GM13977 (cell line): ENCODE measurements at places on chromosomes 4 and X.

- DNase-seq, result no peak
These were observed 33.2 kb upstream of the OCIAD2 start for GRCh38 chr4:48939785-48940184.

GRCh38 chr4:80196922-80197573 is at the start of gene PRDM8:
PRDM8 (plus strand) TSS chr4:80197503; CDS start chr4:80200081, 2,578 bp downstream.
- DNase-seq, result no peak

GRCh38 chr4:22780317-22780716 is 87.6 kb downstream of the GBA3 start:
- no peak for DNase-seq

GRCh38 chr4:13238936-13239335 is 245.2 kb downstream of the RAB28 start:
- no peak for DNase-seq

- DNase-seq, result no peak
These were observed 229.7 kb upstream of the MBNL3 start for GRCh38 chrX:132718431-132718958.

- DNase-seq, result no peak
These were observed 379.6 kb upstream of the ZFP42 start for GRCh38 chr4:187615972-187616371.

DNA sequence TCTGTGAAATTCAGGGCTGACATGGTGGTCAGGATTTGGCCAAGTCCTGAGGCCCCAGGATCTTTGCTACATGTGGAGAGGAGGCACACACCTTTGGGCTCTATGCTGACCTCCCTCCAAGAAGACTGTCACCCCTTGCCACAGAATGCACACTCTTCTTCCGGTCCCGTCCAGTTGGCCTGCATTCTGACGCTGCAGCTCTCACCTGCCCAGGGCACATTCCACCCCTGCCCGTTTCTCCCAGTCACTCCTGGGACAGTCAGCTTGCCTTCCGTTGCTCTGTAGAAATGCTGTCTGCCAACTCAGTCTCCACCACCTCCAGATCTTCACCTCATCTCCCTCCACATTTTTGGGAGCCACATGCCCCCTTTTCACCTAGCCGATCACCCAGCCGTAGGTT is 76.7 kb downstream of the SHROOM2 start:
- DNase-seq, result no peak

- DNase-seq, result peak; percentile 50
These were observed at the start of gene NUDT11 for GRCh38 chrX:51496501-51497291. NUDT11 (minus strand) TSS chrX:51496592; CDS start chrX:51496444, 148 bp downstream.

GRCh38 chr4:89266128-89266527 is 41.5 kb downstream of the GPRIN3 start:
- DNase-seq, result no peak

GRCh38 chr4:22850630-22851029 is 157.9 kb downstream of the GBA3 start:
- no peak for DNase-seq

GRCh38 chr4:132108784-132109183 is 1040.3 kb upstream of the PCDH10 start:
- DNase-seq, result no peak

DNA sequence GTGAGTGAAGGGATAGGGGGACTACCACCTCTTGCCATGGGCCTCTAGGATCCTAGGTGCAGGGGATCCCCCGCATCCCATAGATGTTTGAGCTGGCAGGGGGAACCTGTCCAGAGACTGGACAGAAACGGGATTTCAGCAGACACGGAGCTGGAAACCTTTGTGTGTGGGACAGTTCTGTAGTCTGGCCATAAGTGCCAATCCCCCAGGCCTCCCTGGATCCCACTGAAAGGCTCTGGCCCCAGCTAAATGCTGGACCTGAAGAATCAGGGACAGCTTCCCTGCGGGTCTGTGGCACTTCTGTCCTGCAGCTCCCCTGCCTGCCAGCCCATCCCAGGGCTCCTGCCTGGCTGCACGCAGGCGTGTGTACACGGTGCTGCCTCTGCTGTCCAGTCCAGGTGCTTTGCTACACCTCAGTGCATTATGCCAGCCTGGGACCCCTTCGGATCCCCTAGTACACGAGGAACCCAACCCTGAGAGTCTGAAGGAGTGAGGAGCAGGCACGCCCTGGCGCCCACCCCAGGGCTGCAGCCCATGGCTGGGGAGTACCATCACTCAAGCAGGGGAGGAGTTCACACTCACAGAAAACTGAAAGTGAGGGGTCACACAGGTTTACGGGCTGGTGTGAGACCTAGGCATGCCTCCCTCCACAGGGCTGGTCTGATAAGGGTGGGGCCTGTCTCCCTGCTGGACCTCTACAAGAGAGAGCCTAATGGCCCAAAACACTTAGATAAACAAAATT is 703.0 kb downstream of the ARAP2 start:
- DNase-seq, result no peak

GRCh38 chr4:118916691-118917289 is 28.1 kb downstream of the SYNPO2 start:
- DNase-seq, result no peak

DNA sequence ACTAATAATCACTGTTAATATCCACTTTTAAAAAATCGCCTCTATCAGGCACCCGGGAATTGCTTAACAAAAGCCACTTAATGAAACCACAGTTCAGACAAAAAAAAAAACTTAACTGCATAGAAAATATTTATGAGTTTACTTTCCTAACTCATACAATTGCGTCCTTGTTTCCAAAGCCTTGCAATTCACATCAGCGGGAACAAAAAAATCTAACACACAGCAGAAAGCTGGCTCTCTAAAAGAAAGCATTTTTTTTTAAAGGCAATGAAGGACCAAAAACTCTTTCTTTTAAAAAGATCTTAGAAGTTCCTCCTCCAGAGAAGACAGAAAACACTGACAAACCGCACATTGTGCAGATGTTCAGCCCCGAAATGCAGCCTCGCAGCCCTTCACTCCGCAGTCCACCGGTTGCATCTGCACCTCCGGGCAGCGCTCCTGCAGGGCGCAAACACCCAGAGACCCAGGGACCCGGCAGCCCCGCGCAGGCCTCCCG is 812 bp downstream of the FAT1 start:
- no peak for DNase-seq

GRCh38 chr4:173246719-173247118 is 78.1 kb downstream of the GALNT7 start:
- no peak for DNase-seq

- no peak for DNase-seq
These were observed 7.5 kb downstream of the MSANTD1 start for GRCh38 chr4:3256230-3257102.

- DNase-seq, result no peak
These were observed 3.3 kb upstream of the LIN54 start for GRCh38 chr4:83013902-83014301.

DNA sequence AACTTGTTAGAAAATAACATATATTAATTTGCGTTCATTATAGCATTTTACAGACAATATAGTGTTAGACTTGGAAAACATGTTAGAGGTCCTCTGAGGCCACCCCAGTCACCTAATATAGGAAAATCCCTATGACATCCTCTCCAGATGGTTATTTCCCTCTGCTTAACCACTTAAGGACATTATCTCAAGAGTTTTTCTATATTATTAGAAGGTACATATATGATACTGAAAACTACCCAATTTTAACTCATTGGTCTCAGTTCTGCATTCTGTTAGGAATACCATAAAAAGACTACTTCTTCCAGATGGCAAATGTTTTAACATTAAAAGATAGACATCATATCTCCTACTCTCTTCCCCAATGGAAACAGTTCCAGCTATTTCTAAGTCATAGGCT is 21.4 kb downstream of the PTPN13 start:
- DNase-seq, result no peak

DNA sequence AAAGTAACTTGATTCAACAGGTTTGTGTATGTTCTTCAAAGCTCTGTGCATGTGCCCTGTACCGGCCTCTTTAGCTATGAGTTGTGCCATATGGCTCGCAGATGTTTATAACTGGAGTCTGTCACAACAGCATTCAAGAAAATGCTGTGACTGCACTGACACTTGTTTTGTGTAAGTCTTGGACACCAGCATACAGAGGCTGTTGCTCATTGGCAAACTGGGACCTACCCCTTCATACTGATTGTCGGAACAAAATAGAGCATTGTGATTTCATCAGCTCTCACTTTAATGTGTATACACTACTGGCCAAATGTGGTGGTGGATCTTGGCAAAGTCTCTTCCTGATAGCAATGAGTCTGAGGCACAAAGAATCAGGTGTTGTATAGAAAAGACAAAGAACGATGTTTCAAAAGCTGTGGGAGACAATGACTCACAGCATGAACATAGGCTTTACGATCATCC is 133.9 kb downstream of the EGF start:
- DNase-seq, result no peak

- DNase-seq, result no peak
These were observed 342.3 kb downstream of the ZNF674 start for GRCh38 chrX:46202733-46203514.

DNA sequence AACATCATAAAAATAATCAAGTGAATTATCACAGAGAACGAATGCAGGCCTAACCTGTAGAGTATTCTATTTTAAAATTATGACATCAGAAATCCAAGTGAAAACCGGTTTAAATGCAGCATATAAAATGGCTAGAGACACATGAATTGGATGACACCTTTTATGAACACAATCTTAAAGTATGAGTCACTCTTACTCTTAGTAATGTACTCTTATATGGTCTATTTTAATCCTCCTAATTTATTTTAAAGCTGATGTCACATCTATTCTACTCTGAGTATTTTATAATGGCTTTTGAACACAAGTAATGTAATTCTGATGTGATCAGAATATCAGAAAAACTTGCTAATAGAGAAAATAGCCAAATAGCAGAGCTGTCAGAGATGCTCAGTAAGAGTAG is 161.4 kb upstream of the RADX start:
- DNase-seq, result no peak

DNA sequence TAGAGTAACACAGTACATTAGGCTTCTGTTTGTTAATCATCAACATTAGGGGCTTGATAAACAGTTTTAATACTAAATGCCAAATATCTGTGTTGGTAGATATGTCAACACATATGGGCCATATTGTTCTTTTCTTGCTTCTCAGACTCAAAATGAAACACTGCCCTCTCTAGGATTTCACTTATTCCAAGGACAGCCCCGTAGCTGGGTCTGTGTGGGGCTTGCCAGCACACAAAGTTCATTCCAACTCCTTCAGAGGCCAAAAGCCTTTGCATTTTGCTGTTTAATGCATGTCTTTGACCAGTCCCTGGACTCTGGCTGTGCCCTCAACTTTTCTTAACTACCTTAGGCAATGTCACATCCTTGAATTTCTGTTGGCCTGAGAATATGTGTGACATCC is 102.0 kb upstream of the ZNF827 start:
- DNase-seq, result no peak

DNA sequence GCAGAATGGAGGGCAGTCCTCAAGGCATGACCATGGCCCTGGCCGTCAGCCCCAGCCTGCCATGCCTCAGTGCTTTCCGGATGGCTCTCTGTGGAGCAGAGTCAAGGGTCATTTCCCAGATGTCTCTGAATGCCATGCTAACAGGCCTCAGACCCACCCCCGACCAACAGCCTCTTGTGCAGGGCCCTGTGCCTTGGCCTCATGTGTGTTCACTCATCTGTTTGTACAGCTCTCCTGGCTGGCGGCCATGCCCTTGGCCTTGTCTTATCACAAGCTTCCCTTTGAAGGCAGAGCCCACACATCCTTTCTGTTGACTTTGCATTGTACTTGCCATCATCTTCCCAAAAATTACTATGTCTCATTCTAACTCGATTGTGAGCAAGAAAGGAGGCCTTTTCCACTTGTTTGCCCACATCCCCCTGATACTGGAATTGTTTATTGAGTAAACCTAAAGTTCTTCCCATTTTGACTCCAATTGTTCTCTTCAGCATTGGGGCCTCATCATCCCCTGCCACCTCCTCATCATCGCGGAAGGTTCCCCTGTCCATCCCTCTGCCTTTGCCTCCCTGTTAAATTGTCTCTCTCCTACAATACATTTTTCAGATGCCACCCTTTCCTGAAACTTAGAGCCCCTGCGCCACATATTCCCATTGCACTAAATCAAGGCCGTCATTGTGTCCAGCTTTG is 6.3 kb downstream of the CA5B start:
- DNase-seq, result no peak

DNA sequence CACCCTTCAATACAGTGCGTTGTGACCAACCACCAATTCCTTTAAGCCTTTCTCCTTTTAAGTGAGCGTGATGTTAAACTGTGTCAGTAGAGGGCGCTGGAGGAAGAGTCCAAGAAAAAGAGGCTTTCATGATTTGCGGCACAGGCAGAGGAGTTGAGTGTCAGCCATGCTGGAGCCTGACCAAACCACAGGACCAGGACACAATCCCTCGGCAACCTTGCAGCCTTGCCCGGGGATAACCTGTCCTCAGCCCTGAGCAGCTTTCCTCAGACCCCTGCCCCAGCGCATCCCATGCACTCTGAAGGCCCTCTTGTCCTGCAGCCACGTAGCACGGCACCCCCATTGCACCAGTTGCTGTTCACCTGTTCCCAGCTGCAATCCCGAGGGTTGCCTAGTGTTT is 53.5 kb upstream of the SMIM31 start:
- DNase-seq, result no peak

DNA sequence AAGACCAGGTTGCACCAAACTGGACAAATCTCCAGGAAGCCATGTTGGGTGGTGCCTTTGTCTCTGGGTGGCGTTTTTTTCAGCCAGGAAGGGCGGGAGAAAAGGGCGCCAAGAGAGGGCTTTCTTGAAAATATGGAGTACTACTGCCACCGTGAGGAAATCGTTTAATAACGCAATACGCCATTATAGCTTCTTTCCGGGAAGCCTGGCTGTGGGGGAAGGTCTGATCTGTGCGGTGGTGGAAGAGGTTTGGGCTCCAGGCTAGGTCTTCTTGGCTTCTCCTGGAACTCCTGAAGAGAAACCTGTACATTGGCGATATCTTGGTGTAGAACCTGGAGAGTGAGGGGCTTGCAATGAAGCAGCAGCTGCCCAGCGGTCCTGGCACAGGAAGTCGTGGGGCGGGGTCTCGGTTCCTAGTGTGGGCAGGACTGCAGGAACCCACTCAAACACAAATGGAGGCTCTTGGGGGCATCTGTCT is 202.7 kb downstream of the OR13H1 start:
- peak; percentile 23 for DNase-seq
